Endothelial cell of umbilical vein (primary cell): ENCODE measurements at places on chromosomes 6 and 20.

DNA sequence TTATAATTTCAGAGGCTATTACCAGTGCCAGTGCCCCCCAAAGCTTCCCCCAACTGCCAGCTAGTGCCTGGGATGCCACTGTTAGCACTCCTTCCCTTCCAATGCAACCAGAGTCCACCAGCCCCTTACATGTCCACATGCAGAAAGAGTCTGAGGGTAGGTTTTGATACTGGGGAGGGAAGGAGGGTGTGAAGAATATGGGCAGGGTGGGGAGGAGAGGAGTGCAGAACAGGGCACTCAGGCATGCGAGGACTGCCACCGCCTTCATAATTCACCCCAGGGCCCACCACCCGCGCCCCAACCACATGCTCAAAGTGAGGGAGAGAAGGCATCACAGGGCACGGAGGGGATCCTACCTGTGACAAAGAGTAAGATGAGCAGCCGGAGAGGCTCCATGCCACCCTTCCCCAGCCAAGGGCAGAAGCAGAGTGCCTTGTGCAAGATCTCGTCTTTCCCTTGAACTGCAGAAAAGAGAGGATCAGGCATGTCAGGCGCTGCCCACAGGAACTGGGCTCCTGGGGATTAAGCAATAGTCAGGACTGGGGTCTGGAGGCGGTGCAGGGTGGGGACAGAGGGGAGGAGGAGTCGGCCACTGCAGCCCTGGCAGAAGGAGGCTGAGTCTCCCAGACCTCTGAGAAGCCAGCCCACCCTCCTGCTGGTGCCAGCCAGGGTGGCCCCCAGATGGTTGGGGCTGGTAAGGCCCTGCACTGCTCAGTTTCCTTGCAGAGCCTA, at the start of gene TREM2:
TREM2 (minus strand) TSS at position 430 of the 732 bp plus-strand sequence; CDS start at position 396, 34 bp downstream.
- DNase-seq = no peak

DNA sequence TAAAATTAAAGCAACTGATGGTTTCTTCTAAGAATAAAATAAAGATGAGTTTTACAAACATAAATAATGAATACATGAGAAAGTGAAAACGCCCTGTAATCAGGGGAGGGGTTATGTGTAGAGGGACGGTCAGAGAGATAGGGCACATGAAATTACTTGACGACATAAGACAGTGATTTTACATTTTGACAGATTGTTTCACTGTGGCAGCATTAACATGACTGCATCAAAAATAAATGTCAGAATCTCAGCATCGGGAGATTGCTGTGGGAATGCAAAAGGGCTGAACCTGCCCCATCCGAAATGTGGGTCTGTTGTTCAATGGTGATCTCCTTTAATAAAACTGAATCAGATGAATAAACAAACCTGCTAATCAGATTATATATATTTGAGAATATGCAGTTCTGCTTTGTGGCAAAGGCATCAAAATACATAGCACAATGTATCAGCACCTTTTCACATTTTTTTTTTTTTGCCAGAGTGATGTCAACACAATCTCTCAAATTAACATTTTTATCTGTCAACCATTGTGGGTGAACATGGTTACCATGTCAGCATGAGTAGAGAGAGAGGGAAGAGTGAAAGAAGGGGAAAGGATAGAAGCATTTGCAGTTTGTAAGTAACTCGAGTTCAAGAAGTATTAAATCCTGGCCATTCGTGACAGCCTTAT, 177.1 kb upstream of the MAN1A1 start:
- DNase-seq = no peak

GRCh38 chr20:7207186-7207798, 439.8 kb downstream of the BMP2 start:
- DNase-seq = peak; percentile 3

GRCh38 chr6:19597809-19598320, 239.3 kb upstream of the ID4 start:
- DNase-seq = no peak

GRCh38 chr6:142784344-142784743, 160.6 kb downstream of the HIVEP2 start:
- no peak for DNase-seq

GRCh38 chr6:139587469-139587868, 213.0 kb upstream of the CITED2 start:
- DNase-seq = peak; percentile 52

- DNase-seq = no peak
Measured at GRCh38 chr6:7058250-7058923, 49.4 kb upstream of the RREB1 start.

DNA sequence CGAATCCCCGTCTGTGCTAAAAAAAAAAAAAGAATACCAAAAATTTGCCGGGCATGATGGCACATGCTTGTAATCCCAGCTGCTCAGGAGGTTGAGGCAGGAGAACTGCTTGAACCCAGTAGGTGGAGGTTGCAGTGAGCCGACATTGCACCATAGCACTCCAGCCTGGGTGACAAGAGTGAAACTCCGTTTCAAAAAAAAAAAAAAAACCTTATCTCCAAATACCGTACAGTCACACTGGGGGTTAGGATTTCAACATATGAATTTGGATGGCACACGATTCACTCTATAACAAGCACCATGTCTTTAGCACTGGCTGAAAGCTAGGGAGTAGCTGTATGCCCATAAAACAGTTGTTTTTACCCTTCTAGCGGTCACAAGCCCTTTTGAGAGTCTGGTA, 3.8 kb downstream of the SMIM13 start:
- DNase-seq = no peak

DNA sequence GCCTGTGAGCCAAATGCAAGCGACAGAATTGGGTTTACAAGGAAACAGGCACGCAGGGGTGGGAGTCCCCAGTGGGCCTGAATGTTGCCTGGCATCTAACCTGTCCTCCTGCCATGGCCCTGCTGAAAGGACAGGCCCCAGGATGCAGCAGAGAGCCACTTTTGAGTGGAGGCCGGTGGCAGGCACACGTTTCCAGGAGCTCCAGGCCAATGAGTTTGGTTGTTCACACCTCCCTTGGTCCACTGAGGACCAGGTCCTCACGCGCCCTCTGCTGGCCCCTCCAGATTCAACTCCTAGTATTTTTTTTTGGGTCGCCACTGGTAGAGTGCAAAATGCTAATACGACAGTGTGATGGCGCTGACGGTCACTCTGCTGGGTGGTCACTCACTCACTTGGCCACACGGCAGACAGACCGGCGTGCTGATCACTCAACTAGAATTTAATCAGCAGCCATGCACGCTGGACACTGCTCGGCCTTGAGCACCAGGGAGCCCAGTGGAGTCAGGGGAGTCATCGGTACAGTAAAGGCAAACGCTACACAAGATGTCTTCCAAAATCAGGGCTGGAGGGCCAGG, 81.7 kb upstream of the NFATC2 start:
- DNase-seq = peak; percentile 81

DNA sequence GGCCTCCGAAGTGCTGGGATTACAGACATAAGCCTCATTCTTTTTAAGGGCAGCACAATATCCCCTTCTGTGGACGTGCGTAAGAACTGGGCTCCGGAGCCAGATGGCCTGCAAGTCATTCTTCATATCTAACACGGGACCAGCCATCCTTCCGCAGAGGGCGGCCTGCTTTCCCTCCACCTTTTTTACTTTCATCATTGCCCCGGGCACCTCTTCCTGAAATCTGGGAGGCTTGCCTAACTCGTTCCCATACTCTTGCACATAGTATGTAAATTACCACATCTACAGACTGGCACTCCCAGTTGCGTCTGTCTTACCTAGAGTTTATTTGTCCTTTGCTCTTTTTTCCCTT, 29.9 kb upstream of the SLC23A2 start:
- no peak for DNase-seq

- DNase-seq = no peak
Measured at GRCh38 chr6:70667256-70667710, 400 bp upstream of the SMAP1 start.

DNA sequence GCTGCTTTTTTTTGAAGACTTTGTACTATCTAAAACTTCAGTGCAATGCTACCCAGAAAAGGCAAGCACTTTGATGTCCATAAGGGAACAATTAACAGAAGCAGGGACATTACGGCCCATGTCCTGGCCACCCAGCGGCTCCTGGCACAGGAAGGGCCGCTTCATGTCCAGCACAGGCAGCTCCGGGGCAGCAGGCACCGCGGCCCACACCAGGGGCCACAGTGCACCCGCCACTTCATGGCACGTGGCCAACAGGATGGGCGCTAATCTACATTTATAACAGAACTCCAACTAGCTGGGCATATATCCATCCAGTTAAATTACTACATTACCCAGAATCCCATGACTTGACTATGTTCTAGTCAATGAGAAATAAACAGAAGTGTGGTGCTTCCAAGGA, 198.2 kb upstream of the ID4 start:
- no peak for DNase-seq

GRCh38 chr20:44052166-44052565, 134.8 kb downstream of the JPH2 start:
- DNase-seq = no peak

- no peak for DNase-seq
Measured at GRCh38 chr6:22680950-22681349, 111.6 kb downstream of the HDGFL1 start.

DNA sequence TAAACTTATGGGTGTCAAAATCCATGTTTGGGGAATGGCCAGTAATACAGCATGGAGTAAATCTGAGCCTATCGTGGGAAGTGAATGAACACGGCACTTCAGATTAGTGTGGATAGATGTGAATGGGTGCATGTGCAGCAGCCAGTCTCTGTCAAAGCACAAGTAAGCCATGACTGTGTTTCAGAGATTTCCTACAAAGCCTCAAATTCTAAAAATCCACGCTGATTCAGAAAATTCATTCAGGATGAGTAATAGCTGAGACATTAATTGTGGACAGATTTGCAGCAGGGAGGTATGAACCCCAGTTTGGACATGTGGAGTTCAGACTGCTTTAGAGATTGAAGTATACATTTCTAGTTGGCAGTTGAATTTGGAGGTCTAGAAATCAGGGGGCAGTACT, 115.1 kb downstream of the QKI start:
- DNase-seq = peak; percentile 50

DNA sequence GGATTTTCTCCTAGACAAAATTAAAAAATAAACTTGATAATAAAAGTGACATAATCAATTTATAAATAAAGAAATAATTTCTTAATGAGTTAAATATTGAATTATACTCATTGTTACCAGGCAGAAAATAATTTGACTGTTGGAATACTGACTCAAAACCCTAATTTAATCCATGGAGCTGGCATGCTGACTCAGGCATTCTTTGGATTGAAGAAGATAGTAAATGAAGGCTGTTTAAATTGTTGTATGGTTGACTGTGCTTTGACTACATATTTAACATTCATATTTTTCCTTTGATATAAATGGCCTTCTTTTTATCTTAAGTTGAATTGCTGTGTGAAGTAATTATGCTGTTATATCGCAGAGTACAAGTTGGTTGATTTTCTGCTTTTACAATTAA, 11.7 kb downstream of the MANEA start:
- DNase-seq = no peak
